ENCODE measurements at places on chromosomes 16 and 17.

GRCh38 chr17:55158439-55158838 is 106.3 kb upstream of the HLF start:
- DNase-seq, result no peak

DNA sequence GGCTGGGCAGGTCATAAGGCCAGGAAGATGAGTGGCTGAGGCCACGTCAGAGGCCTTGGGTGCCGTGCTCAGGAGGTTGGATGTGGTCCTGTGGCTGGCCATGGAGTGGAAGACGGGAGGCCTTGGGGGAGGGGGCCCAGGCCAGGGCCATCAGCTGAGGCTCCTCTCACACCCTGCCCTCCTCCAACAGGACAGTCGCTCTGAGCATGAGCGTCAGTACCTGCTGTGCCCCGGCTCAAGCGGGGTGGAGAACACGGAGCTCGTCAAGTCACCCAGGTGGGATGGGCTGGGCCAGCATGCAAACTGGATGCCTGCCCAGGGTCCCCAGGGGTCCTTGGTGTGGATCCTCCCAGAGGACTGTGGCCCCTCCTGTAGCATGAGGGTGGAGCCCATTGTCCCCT is 19.2 kb downstream of the POLR3E start:
- DNase-seq, result no peak

DNA sequence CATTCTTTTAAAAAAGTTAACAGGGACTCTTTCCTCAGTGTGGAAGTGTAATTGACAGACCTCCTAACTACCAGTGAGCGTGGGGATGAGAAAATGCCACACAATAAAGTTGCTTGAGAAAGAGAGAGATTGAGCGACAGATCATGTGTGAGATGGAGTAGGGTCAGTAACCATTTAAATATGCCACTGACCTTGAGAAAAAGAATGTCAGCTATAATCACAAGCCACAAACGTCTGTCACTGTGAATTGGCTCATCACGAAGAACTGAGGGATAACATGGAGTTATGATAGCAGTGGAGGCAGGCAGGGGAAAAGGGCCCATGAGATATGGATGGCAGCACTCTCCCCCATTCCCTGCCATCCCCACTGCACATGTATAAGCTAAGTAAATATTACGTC is 253.9 kb downstream of the SLC39A11 start:
- no peak for DNase-seq

DNA sequence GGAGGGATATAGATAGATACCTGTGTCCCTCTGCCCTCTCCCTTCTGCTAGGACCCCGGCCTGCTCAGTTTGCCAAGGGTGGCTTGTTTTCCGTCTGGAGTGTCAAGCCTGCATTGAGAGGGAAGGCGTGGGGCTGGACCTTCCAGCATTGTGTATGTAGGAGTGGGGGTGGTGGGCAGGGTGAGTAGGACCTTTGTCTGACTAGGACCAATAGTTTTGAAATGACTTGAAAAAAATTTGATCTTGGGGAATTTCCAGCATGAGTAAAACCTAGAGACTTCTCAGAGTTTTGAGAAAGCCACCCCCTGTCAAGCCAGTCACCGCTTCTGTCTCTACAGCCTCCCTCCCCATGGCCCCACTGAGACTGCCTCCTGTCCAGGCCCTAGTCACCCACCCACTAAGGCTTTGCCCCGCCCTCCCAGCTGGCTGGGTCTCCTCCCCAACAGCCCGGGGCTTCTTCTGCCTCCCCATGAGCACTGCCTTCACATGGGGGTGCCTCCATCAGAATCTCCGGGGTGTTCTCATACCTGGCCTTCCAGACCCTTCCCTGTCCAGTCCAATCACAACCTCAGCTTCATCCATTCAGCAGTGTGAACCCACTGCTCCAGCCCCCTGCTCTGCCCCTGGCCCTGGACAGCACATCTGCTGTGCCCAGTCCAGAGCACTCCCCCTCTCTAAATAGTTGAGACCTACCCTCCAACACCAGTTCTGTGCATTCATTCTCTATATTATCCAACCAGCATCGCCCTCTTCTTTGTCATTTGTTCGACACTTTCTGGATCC is 207.0 kb downstream of the MSI2 start:
- DNase-seq, result no peak

- DNase-seq, result no peak
Observed at GRCh38 chr17:58993311-58993710, 113.4 kb downstream of the TRIM37 start.

GRCh38 chr17:58402047-58402446 is 15.3 kb downstream of the RNF43 start:
- DNase-seq, result no peak

GRCh38 chr17:72523491-72523890 is 402.7 kb downstream of the SOX9 start:
- no peak for DNase-seq

GRCh38 chr17:2053380-2054261 is 1.3 kb upstream of the HIC1 start:
- DNase-seq, result no peak

DNA sequence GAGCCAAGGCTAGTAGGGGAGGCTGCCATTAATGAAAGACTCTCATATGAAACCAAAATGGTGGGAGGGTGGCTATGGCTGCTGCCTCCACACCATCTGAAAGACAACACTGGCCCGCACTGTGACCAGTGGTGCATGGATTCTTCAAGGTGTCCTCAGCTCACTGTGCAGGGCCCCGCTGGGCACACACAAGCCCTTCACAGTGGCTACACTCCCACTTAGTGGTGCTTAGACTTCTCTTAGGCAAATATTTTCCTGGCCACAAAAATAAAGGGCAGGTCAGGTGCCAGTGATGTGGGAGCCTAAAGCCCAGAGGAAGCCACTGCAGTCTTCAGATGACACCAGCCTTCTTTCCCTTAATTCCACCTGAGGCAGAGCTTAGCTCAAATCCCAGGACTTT is 38.1 kb upstream of the IRX3 start:
- no peak for DNase-seq

- DNase-seq, result peak; percentile 33
Observed at GRCh38 chr17:12522743-12523183, 142.9 kb upstream of the MYOCD start.

- DNase-seq, result no peak
Observed at GRCh38 chr17:2482218-2482617, 29.5 kb downstream of the METTL16 start.

DNA sequence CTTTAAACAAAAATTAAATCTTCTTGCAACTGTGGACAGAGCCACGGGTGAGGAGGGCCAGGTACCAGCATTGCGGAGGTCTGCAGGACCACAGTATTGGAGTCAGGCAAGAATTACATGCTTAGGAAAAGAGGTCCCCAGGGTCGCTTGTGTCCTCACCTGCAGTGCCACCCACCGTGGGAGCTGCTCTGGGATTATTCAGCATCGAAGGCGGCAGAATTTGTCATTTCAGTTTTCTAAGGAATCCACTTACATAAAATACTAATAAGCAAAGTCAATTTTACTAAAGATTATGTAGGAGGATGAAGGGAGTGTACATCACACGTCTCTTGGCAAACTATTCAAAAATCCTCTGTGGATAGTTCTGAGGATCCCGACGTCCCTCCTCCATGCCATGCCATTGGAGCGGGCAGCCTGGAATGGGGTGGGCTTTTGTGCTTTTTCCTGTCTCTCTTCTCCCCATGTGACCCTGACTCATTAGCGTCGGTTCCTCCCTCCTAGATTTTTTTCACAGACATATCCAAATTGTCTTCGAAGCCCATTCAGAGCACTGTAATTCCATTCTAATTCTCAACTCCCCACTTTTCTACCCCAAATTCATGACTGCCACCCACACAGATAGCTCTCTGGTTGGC is 3.0 kb upstream of the PIK3R6 start:
- DNase-seq, result no peak

DNA sequence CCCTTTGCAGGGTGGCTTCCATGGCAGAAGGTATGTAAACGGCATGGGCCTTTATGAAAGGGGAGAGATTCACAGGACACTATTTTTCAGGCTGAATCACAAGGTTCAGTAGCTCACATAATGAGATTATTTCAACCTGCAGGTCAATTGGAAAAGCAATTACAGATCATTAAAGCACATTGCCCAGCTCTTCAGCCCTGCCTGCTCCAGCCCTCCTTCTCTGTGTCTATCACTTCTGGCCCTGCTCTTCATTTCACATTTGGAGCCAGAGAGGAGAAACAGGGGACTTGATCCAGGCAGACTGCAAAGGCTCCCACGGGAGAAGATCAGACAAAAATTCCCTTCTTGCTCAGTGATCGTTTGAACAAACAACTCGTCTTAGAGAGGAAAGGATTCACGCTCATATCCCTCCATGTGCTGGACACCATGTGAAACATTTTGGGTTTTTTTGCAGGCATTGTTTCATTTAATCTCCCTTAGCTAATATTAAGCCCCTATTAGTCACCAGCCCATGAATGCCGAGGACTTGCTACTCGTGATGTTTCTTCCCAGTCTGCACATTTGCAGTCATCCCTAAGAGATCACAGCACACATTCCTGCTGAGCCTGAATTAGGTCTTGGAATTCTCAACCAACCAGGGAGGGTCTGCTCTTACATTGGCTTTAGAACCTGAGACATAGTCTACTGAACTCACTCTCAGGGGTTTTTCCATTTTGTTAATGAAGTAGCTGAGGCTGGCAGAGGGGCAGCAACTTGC is 443.9 kb upstream of the CCL2 start:
- no peak for DNase-seq

- no peak for DNase-seq
Observed at GRCh38 chr17:29045734-29046472, 3.0 kb downstream of the PIPOX start.

DNA sequence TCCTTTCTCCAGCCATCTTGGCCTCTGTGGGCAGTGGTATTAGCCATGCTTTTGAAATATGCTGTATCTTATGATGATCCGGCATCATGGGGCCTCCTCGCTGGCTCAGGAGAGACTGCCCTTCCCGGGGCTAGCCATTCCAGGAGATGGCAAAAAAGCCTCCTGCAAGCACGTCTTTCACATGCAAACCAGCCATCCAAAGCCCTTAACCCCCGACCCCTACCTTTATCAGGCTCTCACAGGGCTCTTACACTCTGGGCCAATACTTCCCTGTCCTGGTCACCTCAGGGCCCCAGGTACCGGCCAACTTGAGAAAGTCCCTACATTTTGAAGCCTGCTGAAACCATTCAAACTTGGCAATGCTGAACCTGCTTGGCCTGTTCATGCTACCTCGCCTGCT is 36.4 kb downstream of the MYH13 start:
- no peak for DNase-seq

GRCh38 chr17:38401459-38401858 is 26.8 kb upstream of the ARHGAP23 start:
- no peak for DNase-seq

DNA sequence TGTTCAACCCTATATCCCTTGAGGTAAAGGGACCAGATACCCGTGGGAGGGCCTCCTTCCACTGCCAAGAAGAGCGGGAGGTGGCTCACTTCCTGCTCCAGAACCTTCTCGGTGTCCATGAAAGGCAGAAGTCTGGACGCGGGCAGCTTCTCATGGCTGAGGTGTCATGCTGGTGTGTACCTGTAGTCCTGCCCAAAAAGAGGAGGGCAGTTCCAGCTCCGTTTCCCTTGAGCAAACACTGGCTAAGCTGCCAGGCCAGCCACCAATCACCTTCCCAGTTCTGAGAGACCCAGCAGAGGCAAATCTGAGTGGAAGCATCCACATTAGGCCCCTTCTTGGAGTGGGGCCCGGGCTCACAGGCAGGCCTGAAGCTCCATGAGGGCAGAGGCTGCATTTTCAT is 5.6 kb downstream of the TMEM11 start:
- no peak for DNase-seq

- DNase-seq, result no peak
Observed at GRCh38 chr16:27843800-27844199, 219.7 kb downstream of the GSG1L start.

- DNase-seq, result no peak
Observed at GRCh38 chr17:73787076-73788059, 143.1 kb upstream of the SDK2 start.

GRCh38 chr17:3835410-3836229 is 10.4 kb downstream of the NCBP3 start:
- DNase-seq, result no peak

GRCh38 chr16:78552716-78553115 is 453.3 kb downstream of the WWOX start:
- no peak for DNase-seq

DNA sequence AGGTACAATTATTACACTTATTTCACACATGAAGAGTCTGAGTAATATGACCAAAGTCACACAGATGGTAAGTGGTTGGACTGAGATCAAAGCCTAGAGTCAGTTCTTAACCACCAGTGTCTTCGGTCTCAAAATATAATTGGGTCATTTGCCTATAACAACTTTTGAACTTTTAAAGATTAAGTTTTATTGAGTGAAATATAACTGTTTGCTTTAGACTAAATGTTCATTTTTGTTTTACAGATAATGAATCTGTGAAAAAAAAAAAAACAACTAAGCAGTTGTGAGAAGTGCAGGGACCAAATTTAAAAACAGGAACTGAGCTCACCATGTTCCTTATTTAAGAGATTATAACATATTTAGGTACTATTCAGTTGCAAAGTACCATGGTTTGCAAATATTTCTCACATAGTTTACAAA is 150.1 kb downstream of the ITFG1 start:
- DNase-seq, result no peak

DNA sequence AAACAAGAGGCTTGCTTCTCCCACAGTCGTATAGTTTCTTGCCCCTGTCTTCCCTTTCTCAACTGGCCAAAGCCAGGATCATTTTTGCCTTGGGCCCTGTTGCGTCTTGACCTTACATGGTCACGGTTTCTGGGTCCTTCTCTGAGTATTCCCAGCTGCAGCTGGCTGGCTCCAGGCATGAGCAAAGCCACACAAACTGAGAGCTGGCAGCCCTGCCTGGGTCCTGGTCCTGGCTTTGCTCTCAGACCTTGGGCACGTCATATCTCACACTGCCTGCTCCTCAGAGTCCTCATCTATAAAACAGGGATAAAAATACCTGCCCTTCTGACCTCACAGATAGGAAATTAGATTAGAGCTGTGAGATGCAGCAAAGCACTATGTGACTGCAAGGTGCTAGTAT is 277.6 kb downstream of the CBLN1 start:
- peak; percentile 60 for DNase-seq

- DNase-seq, result no peak
Observed at GRCh38 chr16:20004931-20005330, 68.8 kb downstream of the GPR139 start.

DNA sequence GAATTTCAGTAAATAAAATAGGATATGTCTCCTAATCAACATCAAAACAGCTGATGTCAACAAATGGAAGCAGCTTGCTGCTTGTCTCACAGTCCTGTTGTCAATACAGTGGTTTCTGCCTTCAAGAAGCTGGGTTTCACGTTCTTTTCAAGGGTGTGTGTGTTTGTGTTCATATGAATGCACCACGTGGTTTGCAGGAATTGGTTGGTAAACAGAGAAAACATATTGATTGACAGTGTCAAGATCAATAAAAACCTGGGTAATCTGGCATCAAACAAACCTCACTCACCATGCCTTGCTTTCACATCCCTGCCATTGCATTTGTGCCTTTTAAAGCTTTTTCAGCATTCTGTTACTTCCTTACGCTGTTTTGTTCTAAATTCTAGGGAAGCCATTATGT is 585.7 kb upstream of the CA10 start:
- no peak for DNase-seq

DNA sequence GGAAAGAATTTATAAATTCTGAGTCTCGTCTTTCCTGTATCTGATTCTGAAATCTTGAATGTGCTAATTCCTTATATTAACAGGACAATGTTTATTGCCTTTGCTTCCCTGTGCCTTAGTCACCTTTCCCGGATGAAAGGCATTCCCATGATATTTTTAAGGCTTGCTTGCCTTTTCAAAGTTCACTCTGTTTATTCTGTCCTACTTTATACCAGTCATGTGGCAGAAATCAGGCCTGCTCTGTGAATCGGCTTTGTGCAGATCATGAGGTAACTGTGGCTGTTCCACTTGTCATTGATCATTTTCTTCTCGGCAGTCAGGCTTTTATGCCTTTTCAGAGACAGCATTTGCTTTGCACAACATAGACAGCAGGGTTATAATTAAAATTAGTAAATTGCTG is 28.8 kb upstream of the ABCC11 start:
- DNase-seq, result no peak

Data from left colon (tissue), 2 donors.